ENCODE measurements at places on chromosomes 7 and 10.

DNA sequence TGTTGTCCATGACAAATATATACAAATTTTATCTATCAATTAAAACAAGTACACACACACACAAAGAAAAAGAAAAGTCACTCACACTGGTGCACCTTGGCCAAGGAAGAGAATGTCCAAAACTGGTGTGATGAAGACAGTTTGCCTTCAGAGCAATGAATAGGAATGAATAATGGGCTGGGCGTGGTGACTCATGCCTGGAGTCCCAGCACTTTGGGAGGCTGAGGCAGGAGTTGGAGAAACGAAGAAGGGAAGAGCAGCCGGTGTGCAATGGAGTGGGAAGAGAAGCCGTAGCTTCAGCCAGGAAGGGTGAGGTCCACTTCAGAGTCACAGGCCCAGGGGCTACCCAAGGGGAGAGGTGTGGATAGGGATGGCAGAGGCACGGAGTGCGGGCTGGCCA, 253.6 kb downstream of the CCSER2 start:
- DNase-seq = no peak

DNA sequence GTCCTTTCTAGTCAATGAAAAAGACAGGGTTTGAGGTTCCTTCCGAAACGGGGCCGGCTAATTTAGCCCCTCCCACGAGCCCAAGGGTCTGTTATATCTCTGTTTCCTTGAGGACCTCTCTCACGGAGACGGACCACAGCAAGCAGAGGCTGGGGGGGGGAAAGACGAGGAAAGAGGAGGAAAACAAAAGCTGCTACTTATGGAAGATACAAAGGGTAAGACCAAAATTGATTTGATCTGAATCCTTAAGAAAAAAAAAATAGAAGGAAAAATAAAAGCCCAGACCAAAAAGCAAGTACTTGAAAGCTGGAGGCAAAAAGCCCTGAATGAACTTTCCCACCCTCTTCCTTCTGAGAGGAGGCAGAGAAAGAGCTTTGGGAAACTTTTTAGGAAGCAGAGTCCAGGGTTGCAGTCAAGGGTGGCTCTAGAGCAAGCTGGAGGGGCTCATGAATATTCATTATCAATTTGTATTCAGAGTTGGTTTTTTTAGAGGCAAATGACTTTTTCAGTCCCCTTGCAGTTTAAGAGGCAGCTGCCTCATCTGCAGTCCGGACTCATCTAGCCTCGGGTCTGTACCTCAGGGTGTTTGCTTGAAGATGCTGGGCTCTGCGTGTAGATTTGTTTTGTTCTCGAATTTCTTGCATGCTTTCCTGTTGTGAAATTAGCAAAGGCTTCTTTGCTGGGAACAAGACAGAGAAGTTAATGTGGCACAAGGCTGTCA, at the start of gene ENTPD1:
Gene ENTPD1 (plus strand): TSS at position 123 of the 721 bp plus-strand sequence. CDS start 77 bp downstream, at position 200.
- DNase-seq = no peak

- DNase-seq = no peak
Observed at GRCh38 chr10:100978121-100978900, 9.0 kb downstream of the MRPL43 start.

GRCh38 chr10:133230387-133231195, 574 bp downstream of the UTF1 start:
- no peak for DNase-seq

DNA sequence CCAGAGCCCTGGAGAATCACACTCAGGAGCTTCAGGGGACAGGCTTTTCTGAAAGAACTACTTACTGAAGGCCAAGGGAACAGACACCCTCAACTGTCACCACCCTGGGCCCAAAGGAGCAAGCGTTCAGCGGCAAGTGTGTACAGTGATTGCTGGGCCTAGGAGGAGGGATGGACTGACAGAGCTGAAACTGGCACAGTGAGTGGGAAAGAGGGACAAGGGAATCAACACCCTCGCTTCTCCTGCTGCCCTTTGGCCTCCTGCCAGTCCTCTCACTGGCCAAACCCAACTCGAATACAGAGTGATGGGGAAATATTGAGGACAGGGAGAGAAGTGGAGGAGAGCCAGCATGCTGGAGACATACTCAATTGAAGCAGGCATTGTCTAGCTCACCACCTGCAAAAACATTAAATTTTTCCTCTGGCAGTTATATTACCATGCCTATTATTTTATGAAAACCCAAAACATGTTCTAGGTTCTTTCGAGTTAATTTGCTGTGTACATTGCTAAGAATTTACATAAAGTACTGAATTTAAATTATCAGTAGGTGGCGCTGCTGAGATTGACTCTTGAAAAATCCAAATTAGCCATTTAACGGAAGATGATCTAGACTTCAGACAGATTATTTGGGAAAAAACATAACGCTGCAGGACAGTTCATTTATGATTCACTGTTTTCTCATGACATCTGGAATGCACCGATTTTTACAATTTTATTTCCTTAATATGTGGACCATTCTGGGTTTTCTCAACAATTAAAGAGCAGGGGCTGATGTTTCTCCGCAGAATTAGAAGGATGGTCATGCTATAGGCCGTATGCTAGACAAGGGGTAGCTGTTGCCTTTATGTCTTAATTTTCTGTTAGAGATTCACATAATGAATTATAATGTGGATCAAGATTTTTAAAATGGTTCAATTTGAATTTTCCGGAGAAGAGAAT, 14.7 kb upstream of the TMEM236 start:
- no peak for DNase-seq

DNA sequence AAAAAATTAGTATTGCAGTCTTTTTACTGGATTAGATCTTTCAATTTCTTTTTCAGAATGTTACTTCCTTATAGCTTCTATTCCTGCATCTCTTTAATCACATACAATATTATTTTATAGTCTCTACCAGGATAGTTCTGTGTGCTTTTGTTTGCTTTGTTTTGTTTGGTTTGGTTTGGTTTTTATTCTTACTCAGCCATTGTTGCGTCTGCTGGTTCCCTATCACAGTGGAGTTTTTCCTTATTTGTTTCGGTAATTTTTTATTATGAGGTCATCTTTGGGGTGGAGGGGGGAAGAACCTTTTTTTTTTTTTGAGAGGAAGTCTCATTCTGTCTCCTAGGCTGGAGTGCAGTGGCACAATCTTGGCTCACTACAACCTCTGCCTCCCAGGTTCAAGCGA, 9.0 kb upstream of the BAIAP2L1 start:
- DNase-seq = no peak

DNA sequence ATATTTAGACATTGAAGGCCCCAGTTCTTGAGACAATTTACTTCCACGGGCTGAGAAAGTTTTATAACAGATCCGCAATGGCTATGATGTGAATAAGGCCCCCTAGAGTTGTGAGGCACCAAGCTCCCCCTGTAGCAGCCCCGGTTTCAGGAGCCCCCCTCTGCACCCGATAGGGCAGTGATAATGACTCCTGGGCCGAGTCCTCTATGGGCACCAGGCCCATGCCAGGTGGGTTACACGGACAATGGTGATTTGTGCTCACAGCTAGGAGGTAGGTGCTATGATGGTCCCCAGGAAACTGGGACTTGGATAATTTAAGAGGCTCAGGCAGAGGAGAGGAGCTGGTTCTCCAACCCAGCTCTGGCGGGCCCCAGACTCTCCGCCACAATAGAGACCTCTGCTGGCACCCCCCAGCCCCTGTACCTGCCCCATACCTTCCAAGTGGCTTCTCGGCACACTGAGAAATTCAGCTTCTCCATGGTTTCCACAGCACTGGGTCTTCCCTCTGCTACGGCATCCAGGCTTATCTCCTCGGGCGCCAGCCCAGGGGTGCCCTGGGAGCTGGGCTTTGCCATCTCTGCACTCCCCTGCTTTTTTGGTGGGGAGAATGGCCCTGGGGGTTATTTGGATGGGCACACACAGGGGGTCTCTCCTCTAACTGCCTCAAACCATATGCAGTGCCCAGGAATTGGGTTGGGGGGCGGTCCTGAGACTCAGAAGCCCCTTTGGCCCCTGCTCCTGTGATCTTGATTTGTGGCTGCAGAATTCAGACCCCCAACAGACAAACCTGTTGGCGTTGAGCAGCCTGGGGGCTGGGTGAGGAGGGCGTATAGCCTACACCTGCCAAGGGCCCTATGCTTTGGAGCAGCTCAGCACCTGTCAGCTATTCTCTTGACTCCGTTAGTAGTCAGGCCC, 12.2 kb upstream of the KCP start:
- no peak for DNase-seq

- no peak for DNase-seq
Observed at GRCh38 chr7:17255926-17256325, 42.5 kb upstream of the AHR start.

DNA sequence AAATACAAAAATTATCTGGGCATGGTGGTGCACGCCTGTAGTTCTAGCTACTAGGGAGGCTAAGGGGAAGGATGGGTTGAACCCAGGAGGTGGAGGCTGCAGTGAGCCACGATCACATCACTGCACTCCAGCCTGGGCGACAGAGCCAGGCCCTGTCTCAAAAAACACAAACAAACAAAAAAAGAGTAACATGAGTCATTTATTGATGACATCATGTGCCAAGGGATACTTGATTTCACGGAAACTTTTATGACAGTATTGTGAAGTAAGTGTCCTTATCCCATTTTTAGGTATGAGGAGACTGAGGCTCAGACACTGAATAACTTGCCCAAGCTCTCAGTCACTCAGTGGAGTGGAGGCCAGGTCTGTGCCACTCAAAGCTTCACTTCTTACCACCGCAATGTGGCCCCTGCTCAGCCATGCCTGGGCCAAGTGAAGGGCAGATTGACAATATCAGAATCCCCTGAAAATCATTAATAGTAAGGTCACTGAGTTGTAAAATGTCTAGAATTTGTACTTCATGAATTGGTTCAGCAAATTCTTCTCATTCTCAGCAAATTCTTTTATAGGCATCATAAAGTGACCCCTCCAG, 36.5 kb downstream of the EMX2 start:
- DNase-seq = no peak

- DNase-seq = no peak
Observed at GRCh38 chr10:667096-667495, 22.4 kb downstream of the DIP2C start.

- DNase-seq = no peak
Observed at GRCh38 chr10:88114368-88114767, 250.9 kb downstream of the PTEN start.

DNA sequence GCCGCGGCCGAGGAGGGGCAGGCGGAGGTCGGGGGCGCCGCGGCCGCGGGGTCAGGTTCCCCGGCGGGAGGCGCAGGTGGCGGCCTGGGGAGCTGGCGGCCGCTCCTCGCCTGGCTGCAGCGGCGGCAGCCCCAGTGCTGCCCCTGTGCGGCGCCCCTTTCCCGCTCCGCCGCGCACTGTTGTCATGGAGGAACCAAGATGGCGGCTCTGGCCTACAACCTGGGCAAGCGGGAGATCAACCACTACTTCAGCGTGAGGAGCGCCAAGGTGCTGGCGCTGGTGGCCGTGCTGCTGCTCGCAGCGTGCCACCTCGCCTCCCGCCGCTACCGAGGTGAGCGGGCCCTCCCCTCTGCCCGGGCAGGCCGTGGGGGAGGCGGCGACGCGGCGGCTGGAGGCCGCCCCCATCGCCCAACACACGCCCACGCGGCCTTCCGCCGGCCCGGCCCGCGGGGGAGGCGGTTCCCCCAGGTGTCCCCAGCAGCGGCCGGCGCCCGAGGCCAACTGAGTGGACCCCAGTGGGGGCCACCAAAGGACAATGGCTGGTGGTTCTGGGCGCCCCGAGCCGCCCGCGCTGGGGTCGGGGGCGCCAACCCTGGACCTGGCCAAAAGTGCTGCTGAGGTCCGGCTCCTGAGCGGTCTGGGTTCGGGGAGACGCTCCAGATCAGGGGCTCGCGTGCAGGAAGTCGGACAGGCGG, 425 bp downstream of the CASD1 start:
- DNase-seq = peak; percentile 46

DNA sequence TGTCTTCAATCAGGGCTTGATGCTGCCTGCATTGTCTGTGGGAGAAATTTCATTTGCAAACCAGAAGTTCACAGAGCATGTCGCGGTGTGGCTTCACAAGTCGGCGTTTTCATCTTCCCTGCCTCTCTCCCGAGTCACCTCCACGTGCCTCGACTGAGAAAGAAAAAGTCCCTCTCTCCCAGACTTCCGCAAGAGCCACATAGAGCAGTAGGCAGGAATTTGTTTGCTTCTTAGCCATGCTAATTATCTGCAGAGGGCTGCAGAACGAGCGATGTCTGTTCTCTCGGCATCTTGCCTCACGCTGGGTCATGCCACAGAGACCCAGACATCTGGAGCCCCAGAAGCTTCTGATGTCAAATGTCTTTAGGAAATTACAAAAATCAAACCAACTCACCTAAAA, 272.2 kb downstream of the TCF7L2 start:
- DNase-seq = no peak

DNA sequence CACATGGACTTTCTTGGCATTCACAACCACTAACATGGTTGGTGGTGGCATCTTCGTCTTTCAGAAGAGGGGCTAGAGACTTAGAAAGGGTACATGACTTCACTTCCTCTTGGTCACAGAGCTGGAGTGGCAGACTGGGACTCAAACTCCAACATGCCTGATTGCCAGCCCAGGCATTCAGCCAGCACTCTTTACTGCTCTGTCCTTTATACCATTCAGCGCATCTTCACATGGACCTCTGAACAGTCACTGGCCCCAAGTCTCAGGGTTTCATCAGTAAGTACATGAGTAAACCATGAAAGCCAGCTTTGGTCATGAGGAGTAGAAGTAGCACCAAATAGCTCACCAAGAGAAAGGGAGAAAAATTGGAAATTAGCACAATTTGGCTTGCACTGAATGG, 148.4 kb upstream of the KLF14 start:
- no peak for DNase-seq

- DNase-seq = no peak
Observed at GRCh38 chr10:113609704-113610108, 54.1 kb downstream of the NRAP start.

DNA sequence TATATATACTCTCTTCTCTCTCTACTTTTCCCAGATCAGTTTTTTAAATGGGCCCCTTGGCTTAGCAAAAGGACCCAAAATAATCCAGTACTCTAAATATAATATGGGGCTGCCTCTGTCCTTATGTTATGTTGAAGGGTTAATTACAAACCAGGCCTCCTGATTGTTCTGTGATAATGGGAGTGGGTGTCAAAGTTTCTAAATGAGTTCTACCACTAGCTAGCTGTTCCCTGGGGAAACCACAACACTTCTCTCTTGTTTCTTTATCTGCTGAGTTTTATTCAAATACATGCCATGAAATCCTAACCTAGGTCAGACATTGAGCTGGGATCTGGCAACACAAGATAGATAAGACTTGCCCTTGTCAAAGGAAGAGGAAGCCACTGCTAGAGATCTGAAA, 3.8 kb downstream of the HTR5A start:
- DNase-seq = no peak

DNA sequence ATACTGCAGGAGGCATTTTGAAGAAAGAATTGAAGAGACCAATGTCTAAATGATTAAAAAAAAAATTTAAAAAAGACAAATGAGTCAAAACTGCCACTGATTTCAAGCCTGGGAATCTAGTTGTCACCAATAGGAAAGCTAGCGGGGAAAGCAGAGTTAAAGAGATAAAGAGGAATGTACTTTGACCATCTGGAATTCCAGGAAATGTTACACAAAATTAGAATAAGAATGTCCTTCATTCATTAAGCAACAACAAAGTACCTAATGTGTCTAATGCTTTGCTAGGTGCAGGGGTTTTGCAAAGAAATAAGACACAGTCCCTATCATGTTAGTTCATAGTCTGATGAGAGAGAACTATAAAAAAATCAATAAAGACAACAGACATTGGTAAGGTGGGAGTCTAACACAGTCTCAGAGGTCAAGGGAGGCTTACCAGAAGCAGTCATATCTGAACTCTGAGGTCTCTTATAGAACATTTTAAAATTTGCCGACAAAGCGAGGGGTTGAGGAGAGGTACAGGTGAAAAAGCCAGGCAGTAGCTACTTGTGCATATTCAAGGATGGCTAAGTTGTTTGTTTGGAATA, 8.8 kb upstream of the TYSND1 start:
- no peak for DNase-seq

All from activated CD4-positive, alpha-beta T cell treated with anti-CD3 and anti-CD28 coated beads, Interleukin-2, amount 50 U/mL, for 24 hours (primary cell).